Bone marrow (tissue), 2 donors: ENCODE measurements at places on chromosomes 6 and 20.

GRCh38 chr6:19665613-19665909 lies 171.6 kb upstream of the ID4 start:
- DNase-seq, result no peak

DNA sequence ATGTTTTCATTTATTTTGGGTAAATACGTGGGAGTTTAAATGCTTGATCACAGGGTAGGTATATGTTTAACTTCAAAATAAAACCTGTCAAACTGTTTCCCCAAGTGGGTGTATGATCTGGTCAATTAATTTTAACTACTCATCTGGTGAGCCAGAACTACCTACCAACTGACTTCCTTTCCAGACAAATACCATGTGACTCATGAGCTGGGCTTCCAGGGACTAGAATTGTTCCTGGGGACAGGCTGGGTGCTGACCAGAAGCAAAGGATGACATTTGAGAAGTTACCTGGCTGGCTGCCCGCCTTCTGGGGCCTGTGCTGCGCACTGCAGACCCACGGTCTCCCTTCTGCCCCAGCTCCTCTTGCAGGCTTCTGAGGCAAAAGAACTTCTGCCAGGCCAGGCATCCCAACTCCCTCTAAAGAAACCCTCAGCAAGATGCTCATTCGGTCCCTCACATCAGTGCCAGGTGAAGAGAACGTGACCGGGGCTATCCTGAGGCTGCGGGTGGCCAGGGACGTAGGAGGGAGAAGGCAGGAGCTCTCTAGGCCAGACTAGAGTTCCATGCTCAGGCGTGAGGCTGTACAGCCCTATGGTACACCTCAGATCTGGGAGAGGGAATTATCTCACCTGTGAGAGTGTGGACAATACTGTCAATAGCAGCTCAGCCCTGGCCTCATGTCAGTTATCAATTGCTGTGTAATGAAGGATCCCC lies 103.6 kb downstream of the JPH2 start:
- no peak for DNase-seq

- DNase-seq, result peak; percentile 67
Observed at GRCh38 chr6:15443119-15443830, 197.4 kb downstream of the JARID2 start.

- DNase-seq, result no peak
Observed at GRCh38 chr6:147141711-147142308, 62.4 kb upstream of the STXBP5 start.

- no peak for DNase-seq
Observed at GRCh38 chr6:155378276-155378675, 64.0 kb upstream of the TFB1M start.

GRCh38 chr6:71181565-71181964 lies 107.0 kb upstream of the OGFRL1 start:
- DNase-seq, result no peak

- no peak for DNase-seq
Observed at GRCh38 chr6:164359036-164359435, 944.5 kb downstream of the QKI start.

GRCh38 chr6:149489967-149490366 lies 5.2 kb upstream of the ZC3H12D start:
- DNase-seq, result no peak

DNA sequence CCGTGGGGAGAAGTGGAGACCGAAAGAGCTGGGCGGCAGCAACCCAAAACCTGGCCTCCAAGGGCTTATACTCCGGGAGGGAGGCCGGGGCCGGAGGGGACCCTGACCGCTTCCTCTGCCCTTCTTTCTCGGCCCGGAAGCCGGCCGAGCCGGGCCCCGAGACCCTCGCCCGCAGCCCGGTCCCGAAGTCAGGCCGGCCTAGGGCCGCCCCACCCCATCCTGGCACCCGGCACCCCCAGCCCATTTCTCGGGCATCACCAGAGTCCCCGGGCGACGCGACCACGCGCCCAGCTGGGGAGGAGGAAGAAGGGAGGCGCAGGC lies 572 bp upstream of the ZDHHC14 start:
- DNase-seq, result no peak

DNA sequence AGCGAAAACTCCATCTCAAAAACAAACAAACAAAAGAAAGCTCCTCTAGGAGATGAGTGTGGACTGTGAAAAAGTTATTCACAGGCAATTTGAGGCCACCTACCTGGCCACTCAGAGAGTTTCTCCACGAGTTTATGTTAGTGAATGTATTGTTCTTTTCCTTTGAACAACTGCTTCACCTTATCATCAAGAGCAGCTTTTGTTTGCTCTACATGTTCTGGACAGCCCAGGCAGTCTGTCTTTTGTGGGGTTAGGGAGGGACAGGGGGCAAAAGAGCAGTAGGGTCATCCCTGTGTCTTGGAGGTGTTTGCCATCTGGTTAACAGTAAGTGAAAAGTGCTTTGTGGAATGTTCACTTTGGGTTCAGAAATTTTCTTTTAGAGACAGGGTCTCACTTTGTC lies 8.0 kb downstream of the CASS4 start:
- no peak for DNase-seq

GRCh38 chr6:16511723-16512489 lies 249.4 kb downstream of the ATXN1 start:
- no peak for DNase-seq

DNA sequence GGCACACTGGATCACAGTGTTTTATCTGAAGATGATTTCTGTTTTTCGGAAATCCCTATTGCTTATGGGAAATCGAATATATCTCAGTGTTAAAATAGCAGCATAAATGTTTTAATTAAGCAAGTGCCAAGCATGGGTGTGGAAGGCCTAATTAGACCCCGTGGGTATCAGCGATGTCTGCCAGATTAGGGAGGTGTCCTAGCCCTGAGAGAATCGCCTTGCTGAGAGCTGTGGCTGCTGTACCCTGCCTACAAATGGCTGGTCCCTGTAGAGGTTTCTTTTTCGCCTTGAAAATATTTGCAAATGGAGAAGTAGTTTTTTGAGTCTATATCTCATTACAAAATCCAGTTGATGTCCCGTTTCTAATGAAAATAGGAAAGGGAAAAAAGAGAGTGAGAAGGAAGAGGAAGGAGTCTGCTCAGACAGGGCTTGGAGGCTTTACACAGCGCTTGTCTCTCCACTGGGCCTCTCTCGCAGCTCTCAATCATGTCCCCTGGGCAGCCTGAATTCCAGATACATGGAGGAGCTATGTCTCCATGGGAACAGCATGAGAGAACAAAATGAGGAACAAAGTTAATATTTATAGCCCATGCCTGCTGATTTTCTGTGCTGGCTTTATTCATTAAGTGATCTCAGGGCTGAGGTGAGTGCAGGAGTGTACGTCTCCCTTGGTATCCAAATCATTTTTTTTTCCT lies 35.2 kb upstream of the BCLAF1 start:
- DNase-seq, result no peak

GRCh38 chr6:141167945-141168344 lies 964.8 kb upstream of the GJE1 start:
- no peak for DNase-seq

- no peak for DNase-seq
Observed at GRCh38 chr6:165308926-165309731, at the start of gene C6orf118. TSS of gene C6orf118 (minus strand) at chr6:165309605. CDS start at chr6:165309586, 19 bp downstream.

DNA sequence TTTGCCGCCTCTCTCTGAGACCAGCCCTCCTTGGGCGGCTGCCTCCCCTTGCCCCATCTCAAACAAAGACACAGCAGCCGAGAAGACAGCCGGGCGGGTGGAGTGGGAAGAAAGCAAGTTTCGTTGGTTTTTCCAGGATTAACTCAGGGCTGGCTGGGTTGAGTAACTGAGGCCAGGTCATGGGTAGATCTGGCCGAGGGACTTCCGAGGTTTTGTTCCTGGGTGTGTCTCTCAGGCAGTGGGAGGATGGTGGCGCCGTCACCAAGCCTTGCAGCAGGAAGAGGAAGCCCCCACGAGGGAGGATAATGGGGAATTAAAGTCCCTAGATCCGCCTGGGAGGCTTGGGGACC lies 167.2 kb downstream of the TTLL2 start:
- no peak for DNase-seq

DNA sequence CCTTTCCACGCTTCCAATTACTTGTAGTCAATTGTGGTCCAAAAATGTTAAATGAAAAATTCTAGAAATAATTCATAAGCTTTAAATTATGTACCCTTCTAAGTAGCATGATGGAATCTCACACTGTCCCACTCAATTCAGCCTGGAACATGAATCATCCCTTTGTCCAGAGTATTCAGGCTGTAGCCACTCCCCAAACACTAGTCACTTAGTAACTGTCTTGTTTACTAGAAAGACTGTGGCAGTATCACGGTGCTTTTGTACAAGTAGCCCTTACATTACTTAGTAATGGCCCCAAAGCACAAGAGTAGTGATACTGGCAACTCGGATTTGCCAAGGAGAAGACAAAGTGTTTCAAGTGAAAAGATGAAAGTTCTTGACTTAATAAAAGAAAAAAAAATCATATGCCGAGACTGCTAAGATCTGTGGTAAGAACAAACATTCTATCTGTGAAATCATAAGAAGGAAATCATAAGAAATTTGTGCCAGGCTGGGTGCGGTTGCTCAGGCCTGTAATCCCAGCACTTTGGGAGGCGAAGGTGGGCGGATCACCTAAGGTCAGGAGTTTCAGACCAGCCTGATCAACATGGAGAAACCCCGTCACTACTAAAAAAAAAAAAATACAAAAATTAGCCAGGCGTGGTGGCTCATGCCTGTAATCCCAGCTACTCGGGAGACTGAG lies 168.5 kb upstream of the SIM1 start:
- no peak for DNase-seq

GRCh38 chr6:44667668-44668390 lies 280.3 kb downstream of the CDC5L start:
- DNase-seq, result peak; percentile 7

DNA sequence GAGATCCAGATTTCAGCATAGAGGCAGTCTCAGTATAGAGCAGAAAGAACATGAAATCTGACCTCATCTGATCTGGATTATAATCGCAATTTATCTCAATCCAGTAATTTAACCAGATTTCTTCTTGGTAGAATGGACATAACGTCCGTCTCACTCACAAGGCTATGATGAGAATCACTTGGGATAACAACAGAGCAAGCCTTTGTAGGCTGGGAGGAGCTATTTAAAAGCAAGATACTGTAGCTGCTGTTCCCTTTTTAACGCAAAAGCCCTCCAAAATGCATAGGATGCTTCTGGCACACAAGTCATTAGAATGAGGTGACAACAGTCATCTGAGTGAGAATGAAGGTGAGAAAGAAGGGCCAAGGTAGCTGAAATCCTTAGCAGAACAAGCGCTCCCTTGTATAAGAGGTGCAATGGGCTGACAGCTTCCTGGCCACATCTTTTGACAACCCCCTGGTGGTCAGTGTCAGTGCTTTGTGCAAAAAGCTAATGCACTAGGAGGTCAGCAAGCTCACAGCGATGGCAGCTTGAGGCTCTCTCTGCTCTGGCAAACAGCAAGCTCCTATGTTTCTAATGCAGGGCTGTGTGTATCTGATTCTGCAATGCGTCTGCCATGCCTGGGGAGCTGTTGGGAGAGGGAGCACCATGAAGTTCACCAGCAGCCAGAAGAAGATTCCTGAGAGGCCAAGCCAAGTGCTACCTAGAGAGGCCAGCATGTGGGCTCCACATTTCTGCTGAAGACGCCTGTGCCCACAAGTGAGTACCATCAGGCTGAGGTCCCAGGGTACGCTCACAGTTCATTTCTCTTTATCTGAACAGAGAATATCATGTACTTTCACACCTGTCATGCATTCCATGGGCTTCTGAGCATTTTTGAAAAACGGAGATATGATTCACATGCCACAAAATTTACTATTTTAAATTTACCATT lies 16.2 kb downstream of the METTL24 start:
- no peak for DNase-seq

DNA sequence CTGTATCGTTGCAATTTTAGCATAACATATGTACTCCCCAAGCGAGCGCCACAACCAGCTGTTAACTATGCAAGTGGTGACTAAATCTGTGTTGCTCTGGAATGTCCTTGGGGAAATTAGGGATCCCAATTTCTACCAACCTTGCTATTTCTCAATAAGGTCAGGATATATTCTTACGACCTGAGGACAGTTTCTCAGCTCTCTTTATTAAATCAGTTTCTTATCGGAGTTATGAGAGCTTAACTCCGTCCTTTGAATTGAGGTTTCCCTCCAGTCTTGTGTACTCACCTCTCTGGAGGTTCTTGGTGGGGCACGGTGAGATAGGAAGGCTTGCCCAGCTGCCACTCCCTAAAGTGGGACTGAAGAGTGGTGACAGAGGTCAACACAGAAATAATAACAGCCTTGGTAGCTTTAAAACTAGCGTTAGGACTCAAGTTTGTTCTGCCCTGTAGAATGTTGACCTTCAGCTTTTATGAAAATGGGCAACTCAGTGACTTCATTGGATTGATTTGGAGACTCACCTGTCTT lies 694 bp downstream of the MRPS18B start:
- no peak for DNase-seq

DNA sequence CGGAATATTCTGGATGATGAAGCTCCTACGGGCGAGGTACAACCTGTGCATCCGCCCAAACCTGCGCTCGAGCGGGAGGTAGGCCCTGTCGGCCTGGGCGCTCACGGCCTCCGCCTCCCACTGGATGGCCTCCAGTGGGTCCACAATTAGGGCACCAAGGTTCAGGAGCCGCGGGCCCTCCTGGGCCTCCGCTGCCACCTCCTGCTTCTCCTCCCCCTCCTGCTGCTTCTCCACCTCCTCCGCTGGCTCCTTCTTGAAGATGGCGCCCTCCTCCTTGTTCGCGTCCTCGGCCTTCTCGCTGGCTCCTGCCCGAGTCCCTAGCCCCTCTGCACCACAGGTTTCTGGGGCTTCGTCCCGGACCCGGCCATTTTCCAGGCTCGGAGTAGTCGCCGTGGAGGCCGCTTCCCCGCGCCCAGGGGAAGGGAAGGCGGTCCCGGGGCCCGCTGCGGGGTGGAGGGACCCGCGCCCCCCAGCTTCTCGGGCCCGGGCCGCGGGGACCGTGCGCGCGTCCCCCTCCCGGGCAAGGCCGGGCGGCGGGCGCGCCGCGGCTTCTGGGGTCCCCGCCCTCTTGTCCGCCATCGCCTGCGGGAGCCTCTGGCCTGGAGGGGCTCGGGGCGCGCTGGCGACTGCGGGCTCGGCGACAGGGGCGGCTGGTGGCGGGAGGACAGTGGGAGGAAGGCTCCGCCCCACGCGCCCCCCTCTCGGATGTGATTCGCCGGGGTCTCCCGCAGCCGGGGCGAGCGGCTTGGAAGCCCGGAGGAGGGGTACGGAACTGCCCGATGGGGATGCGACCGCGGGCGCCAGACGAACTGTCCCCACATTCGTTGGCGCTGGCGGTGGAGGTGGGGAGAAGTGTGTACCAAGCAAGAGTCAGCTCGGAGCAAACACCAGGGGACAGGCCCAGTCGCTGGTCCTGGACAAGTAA lies 17.6 kb downstream of the PLAGL2 start:
- peak; percentile 27 for DNase-seq

DNA sequence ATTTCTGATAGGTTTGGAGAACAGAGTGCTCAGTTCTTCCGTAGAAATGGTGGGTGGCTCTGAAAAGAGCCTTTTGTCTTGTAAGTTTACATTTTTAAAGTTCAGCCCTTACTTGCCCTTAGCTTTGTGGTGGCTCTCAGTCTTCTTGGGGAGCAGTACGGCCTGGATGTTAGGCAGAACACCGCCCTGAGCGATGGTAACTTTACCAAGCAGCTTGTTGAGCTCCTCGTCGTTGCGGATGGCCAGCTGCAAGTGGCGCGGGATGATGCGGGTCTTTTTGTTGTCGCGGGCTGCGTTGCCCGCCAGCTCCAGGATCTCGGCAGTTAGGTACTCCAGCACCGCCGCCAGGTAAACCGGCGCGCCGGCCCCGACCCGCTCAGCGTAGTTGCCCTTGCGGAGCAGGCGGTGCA lies 19.5 kb downstream of the OR2B2 start:
- DNase-seq, result peak; percentile 28

- no peak for DNase-seq
Observed at GRCh38 chr6:142398353-142398752, 96.5 kb downstream of the ADGRG6 start.
